ENCODE measurements at places on chromosomes 4 and X. TPM values are rescaled to one million over a fixed set of nuclear protein-coding genes. Genes with fewer than 3 reads are reported as not detected.

The PPP1R3F gene
- total RNA-seq: 7.4 TPM

The RBM46 gene
- not detected for total RNA-seq

The CDX4 gene
- total RNA-seq: not detected

GRCh38 chr4:119898211-119898610, 168.4 kb downstream of the MAD2L1 start:
- no peak for DNase-seq
- no peaks in the 10 kb centered on the region for H3K27me3 ChIP-seq
- H3K4me1 ChIP-seq: no peaks in the 10 kb centered on the region

DNA sequence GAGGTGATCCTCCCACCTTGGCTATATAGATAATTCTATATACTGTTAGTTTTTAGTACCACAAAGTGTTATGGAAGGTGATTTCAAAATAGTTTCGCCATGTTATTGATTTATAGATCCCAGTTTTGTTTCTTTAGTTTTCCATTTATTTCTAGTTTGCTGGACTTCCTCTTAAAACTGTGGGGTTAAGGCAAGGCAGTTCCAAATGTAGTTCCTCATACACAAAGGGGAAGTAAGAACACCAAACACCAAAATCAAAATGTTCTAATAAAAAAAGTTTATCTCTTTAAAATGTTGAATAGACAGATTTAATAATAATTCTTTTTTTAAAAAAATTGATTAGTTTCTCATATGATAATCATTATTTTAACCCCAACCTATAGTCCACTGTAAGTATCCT, 6.8 kb upstream of the CISD2 start:
- no peaks in the 10 kb centered on the region for H3K36me3 ChIP-seq
- no peak overlapping the region for H3K4me3 ChIP-seq
- DNase-seq: no peak
- H3K4me1 ChIP-seq: peaks cover under 1% of the 10 kb centered on the region
- H3K27me3 ChIP-seq: no peaks in the 10 kb centered on the region

GRCh38 chr4:15488658-15489470, 19.2 kb downstream of the CC2D2A start:
- H3K4me1 ChIP-seq: no peaks in the 10 kb centered on the region
- no peak for DNase-seq
- H3K27ac ChIP-seq: peak overlapping the region; percentile 15
- H3K36me3 ChIP-seq: no peaks in the 10 kb centered on the region

DNA sequence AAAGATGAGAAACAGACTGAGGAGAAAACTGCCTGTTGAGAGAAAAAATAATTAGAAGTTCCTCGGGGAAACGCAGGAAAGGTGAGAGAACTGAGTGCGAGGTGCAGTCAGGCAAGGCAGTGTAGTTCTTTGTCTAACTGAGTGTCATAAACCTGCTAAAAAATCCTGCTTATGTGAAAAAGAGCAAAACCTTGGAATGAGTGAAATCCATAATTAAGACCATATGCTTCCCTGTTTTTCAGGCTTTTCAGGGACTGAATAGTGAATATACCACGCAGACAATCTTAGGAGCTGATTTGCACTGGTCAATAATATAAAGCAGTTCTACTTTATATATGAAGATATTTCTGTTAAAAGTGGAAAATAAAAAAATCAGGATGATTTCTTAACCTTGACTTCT, 104.9 kb downstream of the RASGEF1B start:
- H3K36me3 ChIP-seq: no peaks in the 10 kb centered on the region
- no peak for DNase-seq
- no peak overlapping the region for H3K27ac ChIP-seq
- H3K4me3 ChIP-seq: no peak overlapping the region
- no peaks in the 10 kb centered on the region for H3K4me1 ChIP-seq

GRCh38 chr4:175946472-175947116, 119.0 kb upstream of the WDR17 start:
- H3K27me3 ChIP-seq: no peaks in the 10 kb centered on the region
- DNase-seq: no peak
- no peaks in the 10 kb centered on the region for H3K36me3 ChIP-seq

The SULT1E1 gene
- total RNA-seq: 539 TPM

The HMX1 gene
- total RNA-seq: 0.21 TPM

DNA sequence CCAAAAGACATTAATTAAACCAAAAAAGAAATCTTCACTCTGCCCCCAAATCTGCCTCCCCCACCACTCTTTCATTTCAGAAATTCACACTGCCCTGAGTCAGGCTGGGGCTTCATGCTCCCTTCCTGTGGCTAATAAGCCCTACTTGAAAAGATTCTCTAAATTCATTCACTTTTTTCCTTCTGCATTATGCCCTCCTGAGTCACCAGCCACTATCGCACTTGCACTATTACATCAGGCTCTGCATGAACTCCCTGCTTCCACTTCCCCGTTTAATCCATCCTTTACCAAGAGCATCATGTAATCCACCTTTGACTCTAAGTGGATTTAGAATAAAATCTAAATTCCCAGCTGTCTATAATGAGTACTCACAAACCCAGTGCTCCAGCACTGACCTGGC, 295.4 kb upstream of the KLF3 start:
- H3K4me1 ChIP-seq: no peaks in the 10 kb centered on the region
- no peak overlapping the region for H3K27ac ChIP-seq
- no peak overlapping the region for H3K4me3 ChIP-seq
- no peak for DNase-seq

DNA sequence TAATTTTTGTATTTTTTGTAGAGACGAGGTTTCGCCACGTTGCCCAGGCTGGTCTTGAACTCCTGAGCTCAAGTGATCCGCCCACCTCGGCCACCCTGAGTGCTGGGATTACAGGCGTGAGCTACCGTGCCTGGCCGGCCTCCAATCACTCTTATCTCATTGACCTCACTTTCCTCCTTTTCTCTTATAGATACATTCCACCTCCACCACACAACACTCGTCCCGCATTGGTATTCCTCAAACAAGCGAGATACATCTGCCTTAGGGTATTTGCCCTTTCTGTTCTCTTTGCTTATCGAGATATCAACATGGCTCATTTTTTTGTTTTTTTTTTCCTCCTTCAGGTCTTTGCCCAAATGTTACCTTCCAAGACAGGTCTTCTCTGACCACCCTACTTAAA, 1.8 kb upstream of the PRPS1 start:
- H3K4me1 ChIP-seq: no peaks in the 10 kb centered on the region
- DNase-seq: no peak
- no peak overlapping the region for H3K4me3 ChIP-seq
- no peaks in the 10 kb centered on the region for H3K27me3 ChIP-seq
- H3K36me3 ChIP-seq: no peaks in the 10 kb centered on the region

DNA sequence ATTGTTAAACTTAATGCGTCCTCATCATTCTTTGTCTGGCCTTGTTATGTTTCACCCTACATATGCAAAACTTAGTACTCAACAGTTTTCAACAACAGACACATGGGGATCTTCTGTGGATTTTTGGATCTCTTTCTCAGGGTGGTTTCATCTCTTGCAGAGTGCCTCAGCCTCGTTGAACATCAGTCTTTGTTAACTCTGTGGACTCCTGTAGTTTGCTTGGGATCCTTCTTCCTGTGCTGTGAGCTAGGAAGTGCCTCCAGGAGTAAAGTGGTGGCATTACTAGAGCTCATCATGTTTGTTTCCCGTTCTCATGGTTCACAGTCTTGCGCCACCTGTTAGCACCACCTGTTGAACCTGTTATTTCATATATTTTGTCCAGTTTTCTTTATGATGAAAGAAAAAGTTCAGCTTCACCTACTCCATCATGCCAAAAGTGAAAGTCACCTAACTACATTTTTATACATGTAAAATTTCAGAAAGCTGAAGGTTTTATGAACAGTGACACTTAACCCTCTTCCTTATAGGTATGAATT, 27.5 kb upstream of the NDUFC1 start:
- H3K4me1 ChIP-seq: no peaks in the 10 kb centered on the region
- no peaks in the 10 kb centered on the region for H3K36me3 ChIP-seq

The TLR2 gene
- 1.3 TPM for total RNA-seq

DNA sequence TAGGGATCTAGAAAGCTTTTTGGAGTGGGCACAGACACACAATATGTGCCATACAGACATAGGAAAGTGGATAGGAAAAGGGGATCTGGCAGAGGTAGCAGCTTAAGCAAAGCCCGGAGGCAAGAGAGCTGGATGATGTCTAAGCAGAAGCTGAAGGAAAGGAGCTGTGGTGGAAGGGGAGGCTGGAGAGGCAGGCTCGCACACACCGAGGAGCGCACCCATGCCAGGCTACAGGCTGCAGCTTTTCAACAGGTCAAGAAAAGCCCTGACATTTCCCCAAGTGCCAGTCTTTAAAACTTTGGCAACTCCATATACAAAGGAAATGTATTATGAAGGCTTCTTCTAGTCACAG, 67.4 kb downstream of the SOWAHB start:
- no peaks in the 10 kb centered on the region for H3K4me1 ChIP-seq
- H3K4me3 ChIP-seq: no peak overlapping the region
- H3K27me3 ChIP-seq: no peaks in the 10 kb centered on the region
- DNase-seq: no peak
- no peaks in the 10 kb centered on the region for H3K36me3 ChIP-seq

DNA sequence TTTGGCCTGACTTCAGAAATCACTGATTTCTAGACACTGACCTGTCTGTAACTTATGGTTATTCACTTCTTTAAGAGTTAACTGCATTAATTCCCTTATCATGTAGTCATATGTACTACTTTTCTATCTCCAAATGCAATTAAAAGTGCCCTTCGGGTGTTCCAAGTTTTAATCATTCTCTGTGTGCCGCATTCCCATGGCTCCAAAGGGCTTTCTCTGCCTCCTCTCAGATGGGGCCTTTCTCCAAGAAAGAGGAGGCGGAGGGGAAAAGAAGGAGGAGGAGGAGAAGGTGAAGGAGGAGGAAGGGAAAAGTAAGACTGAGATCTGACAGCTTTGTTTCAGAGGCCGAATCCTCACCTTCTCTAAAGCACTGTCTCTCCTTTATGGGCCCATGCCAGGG, 325.8 kb downstream of the LDB2 start:
- H3K27me3 ChIP-seq: no peaks in the 10 kb centered on the region
- no peak overlapping the region for H3K4me3 ChIP-seq
- peaks cover 5% of the 10 kb centered on the region for H3K4me1 ChIP-seq
- DNase-seq: no peak
- no peaks in the 10 kb centered on the region for H3K36me3 ChIP-seq

DNA sequence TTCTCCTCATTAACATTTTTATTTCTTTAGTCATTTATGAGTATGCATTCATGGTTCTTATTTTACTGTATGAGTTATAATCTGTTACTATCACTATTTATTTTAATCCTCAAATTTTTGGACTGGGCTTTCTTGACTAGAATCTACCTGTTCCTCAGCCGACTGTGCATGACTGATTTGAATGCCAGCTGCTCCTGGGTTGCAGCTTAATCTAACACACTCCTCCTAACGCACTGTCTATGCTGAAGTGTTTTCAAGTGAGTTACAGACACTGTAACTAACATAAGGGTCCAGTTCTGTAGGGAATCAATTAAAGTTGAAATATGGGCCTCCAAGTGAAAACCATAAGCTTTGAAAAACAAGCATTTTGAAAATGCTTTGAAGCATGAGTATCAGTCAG, 137.4 kb upstream of the ARSJ start:
- H3K27me3 ChIP-seq: no peaks in the 10 kb centered on the region
- no peaks in the 10 kb centered on the region for H3K36me3 ChIP-seq
- H3K27ac ChIP-seq: no peak overlapping the region
- no peak overlapping the region for H3K4me3 ChIP-seq
- H3K4me1 ChIP-seq: no peaks in the 10 kb centered on the region

The HPGD gene
- 47.4 TPM for total RNA-seq

The JAKMIP1 gene
- not detected for total RNA-seq

The CWH43 gene
- total RNA-seq: not detected

DNA sequence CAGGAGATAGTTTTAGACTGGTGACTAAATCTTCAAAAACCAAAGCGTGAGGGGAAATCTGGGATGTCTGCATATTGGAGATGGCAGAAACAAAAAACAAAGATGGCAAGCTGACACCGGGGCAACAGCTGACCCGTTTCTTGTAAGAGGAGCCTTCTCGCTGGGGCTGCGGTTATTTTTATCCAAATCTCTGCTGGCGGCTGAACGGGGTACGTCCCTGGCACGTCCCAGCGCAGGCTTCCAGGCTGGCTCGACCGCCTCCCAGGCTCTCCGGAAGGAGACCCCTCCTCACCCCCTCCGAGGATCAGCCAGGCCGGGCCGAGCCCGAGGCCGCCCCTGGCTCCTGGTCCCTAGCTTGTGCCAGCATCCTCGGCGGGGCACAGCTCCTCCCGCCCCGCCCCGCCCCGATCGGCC, 403 bp downstream of the SGCB start:
- H3K4me1 ChIP-seq: no peaks in the 10 kb centered on the region
- peak overlapping the region; percentile 73 for H3K4me3 ChIP-seq
- no peaks in the 10 kb centered on the region for H3K36me3 ChIP-seq
- DNase-seq: peak; percentile 37
- H3K27me3 ChIP-seq: no peaks in the 10 kb centered on the region

GRCh38 chr4:138320831-138321230, 78.7 kb upstream of the SLC7A11 start:
- no peak overlapping the region for H3K27ac ChIP-seq
- no peaks in the 10 kb centered on the region for H3K4me1 ChIP-seq

The VCX gene
- not detected for total RNA-seq

- no peak overlapping the region for H3K27ac ChIP-seq
- H3K27me3 ChIP-seq: no peaks in the 10 kb centered on the region
- no peak for DNase-seq
These were observed 34.7 kb upstream of the NAF1 start for GRCh38 chr4:163201358-163201757.

DNA sequence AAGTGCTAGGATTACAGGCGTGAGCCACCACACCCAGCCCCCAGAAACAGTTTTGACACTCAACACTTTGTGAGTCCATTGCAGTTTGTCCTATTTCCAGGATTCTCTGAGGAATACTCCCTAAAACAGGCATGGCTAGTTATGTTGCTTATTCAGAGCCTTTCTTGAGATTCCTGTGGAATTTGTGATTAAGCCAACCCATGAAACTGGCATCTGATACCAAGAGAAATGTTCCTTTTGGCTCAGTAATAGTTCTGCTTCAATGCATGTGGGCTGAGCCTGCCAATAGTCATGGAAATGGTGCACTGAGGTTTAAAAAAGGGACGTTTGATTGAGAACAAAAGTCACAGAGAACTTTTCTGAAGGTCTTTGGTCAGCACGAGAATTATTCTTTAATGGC, 241.7 kb downstream of the PPP1R2C start:
- no peaks in the 10 kb centered on the region for H3K27me3 ChIP-seq
- no peaks in the 10 kb centered on the region for H3K4me1 ChIP-seq
- no peak for DNase-seq
- H3K4me3 ChIP-seq: no peak overlapping the region

- H3K27me3 ChIP-seq: no peaks in the 10 kb centered on the region
- no peaks in the 10 kb centered on the region for H3K36me3 ChIP-seq
- no peak for DNase-seq
- no peaks in the 10 kb centered on the region for H3K4me1 ChIP-seq
- H3K4me3 ChIP-seq: no peak overlapping the region
- no peak overlapping the region for H3K27ac ChIP-seq
These were observed 74.5 kb upstream of the PAQR3 start for GRCh38 chr4:79013756-79014155.

The H2BW2 gene
- total RNA-seq: not detected

The GABRA4 gene
- total RNA-seq: not detected
